Neural cell (in vitro differentiated cells): ENCODE measurements at places on chromosomes 3 and 15. TPM values are rescaled to one million over a fixed set of nuclear protein-coding genes. Genes with fewer than 3 reads are reported as not detected.

Gene PPM1L
- 24.9 and 28.3 TPM in 2 replicates for polyA plus RNA-seq

Gene SEMA3G
- not detected in 2 replicates for polyA plus RNA-seq

Gene GOLGA6L4
- polyA plus RNA-seq: 7.4 and 8.4 TPM in 2 replicates

Gene SNTN
- polyA plus RNA-seq: not detected in 2 replicates
